Stimulated activated CD4-positive, alpha-beta T cell treated with anti-CD3 and anti-CD28 coated beads, Interleukin-1b, Interleukin-23, amount 100 ng/mL, for 24 hours (primary cell): ENCODE measurements at places on chromosomes 4 and X.

- DNase-seq = no peak
Observed at GRCh38 chr4:138967313-138967712, 48.3 kb upstream of the NOCT start.

DNA sequence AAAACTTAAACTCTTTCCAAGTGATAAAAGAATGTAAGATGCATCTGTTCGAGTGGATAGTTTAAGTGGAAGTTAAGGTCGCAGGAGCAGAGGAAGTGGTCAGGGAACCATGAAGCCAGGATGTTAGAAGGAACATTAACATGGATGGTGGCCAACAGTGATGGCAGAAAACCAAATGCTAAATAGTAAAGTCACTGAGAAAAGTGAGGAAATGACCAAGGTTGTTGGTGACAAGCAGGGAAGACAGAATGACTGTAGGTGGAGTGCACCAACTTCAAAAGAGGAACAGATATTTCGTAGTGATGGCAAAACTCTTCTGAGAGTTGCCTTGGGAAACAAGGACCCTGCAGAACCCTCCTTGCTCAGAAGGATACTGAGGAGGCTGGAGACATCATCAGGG, 226.2 kb downstream of the PALLD start:
- DNase-seq = no peak

DNA sequence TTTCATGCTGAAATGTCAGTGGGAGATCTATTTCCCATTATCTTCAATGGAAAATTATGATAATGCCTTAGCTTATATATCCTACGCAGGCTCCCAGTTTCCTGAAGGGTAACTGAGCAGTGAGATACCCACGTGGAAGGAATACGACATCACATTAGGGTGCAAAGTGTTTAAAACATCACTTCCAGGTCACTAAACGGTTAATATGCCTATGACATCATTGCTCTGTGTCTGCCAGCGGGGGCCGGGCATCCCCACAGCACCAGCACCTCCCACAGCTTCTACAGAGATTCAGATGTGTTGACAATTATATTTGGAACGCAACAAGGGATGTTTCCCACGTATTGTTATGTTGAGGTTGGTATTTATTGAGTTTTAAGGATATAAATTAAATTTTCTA, 27.1 kb downstream of the TMEM271 start:
- no peak for DNase-seq

DNA sequence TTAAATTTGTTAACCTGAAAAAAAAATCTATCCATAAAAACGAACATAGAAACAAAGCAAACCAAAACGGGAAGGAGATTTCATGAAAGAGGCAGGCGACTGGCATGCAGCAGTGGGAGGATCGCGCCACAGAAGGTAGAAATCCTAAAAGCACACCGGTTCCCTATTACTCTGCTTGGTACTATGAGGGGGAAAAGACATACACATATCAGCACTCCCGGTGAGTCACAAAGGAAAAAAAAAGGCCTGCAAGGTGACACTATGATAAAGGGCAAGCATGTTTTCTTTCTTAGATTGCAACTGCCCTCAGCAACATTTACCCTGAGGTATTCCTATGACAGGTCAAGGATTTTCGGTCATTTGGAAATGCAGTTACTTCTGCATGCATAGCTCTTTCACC, 60.6 kb upstream of the NAP1L5 start:
- no peak for DNase-seq

GRCh38 chr4:183349673-183350072, 27.4 kb upstream of the CLDN24 start:
- DNase-seq = no peak

DNA sequence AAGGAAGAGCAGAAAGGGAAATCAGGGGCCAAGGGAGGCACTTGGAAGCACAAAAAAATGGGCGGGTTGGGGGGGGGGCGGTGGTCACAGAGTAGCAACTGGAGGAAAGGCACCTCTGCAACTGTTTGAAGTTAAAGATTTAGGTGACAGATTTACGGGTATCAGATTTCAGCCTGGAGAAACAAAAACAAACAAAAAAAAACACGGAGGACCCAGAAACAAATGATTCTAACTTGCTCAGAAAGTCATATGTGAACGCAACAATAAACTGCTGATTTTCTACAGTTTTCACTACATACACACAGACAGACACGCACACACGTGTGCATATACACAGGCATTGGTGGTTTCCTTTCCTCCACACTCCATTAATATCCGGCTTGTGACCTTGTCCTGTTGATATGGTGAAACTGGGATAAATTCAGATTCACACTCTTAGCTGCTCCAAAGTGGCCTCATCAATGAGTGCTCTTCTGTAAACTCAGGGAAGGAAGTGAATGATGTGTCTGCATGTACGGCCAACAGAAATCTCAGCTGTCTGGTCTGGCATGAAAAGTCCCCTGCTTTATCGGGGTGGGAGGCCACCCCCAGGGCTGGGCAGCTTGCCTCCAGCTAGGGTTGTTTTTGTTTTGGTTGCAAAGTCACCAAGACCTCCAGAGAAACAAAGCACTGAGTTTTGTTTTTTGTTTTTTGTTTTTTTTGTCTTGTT, 54.3 kb downstream of the CHST7 start:
- DNase-seq = no peak

GRCh38 chrX:107429090-107429489, 20.4 kb upstream of the FRMPD3 start:
- no peak for DNase-seq

DNA sequence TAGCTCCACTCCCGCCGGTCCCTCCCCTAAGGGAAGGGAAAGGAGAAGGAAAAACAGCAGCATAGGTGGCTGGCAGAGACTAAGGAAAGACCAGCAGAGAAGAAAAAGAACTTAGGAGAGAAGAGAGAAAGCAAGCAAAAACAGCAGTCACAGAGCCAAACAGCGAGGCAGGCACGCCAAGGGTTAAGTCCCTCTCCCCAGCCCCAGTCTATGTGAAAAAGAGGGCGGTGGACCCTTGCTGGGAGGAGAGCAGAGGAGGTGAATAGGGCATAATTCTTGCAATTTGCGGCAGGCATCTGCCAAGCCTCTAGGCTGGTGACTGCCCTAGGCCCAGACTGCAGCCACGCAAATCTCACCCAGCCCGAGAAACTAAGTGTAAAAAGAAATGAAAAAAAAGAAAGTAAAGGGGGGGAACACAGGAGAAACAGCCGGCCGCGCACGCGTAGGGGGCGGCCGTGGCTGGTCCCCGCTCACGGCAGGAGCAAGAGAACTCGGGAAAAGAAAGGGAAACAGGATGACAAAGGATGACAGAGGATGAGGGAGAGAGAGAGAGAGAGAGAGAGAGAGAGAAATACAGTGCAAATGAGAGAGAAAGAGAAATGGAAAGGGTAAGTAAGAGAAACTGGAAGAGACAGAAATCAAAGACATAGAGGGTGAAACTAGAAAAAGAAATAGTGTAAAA, 48.6 kb downstream of the MAGEA9 start:
- no peak for DNase-seq

- no peak for DNase-seq
Observed at GRCh38 chr4:152424977-152425376, 110.9 kb downstream of the FBXW7 start.

DNA sequence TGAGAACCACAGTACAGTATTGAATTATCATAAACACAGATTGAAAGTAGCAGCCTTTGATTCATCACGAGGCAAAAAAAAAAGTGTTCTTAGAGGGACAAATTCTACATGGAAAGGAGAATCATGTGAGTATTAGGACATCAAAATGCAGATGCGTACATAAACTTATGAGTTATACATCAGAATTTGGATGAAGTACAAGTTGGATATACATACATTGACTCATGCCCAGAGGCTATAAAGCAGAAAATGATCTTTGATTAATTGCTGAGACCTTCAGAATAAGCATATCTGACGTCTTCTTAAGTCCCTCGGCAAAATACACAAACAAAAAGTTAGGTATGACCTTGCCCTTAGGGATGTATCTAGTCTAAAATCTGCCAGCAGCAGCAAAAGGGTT, 206.4 kb downstream of the LDB2 start:
- no peak for DNase-seq

GRCh38 chr4:82380831-82381230, 7.0 kb upstream of the HNRNPD start:
- no peak for DNase-seq

- no peak for DNase-seq
Observed at GRCh38 chr4:102036619-102037376, 246.3 kb downstream of the BANK1 start.

DNA sequence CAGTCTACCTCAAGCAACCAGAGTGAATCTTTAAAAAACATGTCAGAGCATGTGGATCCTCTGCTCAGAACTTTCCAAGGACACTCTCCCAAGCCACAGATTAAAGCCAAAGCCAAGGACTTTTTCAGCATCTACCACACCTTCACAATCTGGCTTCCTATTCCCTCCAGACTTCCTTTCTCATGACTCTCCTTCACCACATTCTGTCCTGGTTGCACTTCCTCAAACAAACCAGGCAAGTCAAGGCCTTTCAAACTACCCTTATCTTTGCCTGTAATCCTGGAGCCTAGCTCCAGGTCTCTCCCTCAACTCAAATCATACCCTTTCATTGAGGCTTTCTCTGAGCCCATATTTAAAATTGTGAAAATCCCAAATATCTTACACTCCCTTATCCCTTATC, 191.6 kb upstream of the GALNTL6 start:
- no peak for DNase-seq

DNA sequence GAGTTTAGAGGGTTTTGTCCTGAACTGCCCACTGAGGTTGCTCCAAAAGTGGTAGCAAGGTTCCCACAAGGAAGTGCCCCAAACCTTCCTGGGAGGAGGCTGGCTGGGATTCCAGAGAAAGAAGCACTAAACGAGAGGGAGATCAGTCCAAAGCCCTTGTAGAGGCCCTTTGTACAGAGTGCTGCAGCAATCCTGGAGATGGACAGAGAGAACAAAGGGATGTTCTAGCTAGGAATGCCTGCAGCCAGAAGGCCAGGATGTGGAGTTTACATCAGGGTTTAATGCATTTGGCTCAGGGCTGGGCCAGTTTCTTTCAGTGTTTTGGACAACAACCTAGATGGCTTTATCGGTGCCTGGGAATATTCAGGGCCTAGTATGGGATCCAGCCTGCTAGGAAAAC, 2155.1 kb upstream of the AGA start:
- no peak for DNase-seq

DNA sequence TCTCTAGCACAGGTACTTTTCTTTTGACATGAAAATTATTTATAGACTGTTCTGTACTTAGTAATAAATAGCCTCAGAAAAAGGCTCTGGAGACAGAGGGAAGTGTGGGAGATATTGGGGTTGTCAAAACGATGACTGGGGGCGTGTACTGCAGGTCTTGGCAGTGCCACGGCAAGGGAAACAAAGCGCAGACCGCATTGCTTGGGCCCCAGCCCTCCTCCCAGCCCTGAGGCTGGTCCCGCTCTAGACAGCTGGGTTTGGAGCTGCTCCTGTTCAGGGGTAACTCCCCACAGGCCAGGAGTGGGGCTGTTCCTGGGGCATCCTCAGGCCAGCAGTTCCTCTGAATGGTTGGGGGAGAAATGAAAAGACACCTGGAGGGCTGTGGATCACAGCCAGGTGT, 131.7 kb downstream of the RASL11B start:
- no peak for DNase-seq

GRCh38 chr4:153348006-153348405, 3.5 kb downstream of the MND1 start:
- DNase-seq = no peak

DNA sequence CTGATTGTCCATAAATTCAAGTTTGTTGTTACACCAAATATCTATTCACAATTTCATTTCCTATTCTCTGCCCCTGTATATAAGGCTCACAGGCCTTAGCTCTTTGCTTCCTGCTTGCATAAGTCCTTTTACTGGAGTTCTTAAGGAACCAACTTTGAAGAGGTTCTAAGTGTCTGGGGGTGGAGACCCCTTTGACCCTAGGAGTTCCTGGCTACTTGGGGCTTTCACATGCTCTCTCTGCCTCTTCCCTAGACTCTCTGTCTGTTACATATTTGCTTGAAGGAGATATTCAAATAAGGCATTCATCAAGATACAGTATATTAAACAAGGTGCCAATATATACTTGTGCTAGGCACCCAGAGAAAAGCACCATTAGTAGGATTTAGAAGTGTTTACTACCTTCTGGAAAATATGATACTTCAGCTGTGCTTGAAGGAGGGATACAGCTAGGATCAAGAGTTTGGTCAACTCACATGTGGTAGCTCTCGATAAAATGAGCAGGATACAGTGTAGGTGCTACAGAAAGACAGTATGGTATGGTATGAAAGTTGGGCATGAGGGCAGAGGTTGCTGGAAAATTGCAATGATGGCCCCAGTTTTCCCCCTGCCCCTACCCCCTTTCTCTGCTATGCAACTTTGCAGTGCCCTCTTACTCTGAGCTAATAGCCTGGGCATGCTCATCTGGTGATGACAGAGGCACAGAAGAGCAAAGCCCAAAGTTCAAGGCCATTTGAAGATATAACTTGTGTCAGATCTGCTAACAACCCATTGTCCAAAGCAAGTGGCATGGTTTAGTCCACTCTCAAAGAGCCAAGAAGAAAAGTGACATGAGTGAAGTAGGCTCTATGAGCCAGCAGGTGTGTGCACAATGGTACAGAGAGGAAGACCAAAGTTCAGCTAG, 107.6 kb upstream of the CPEB2 start:
- no peak for DNase-seq

GRCh38 chr4:151227731-151228130, 49.2 kb upstream of the PRSS48 start:
- no peak for DNase-seq

DNA sequence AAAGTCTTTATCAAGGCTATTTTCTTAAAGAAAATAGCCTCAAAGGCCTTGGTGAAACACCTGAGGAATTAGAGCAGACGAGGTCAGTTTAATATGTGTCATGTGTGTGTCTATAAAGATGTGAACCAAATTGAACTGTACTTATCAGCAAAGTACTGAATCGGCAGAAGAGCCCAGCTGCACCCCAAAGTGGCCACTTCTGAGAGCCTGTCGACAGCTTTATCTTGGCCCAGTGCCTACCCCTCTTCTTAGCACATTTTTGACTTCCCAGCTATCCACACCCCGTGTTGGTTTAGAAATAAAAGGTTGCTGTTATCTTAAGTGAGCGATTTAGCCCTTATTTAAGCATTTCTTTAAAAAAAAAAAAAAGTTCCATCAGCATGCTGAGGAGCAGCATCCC, 329.7 kb downstream of the FBXW7 start:
- no peak for DNase-seq

- DNase-seq = no peak
Observed at GRCh38 chrX:22237479-22237878, 35.2 kb upstream of the CBLL2 start.

DNA sequence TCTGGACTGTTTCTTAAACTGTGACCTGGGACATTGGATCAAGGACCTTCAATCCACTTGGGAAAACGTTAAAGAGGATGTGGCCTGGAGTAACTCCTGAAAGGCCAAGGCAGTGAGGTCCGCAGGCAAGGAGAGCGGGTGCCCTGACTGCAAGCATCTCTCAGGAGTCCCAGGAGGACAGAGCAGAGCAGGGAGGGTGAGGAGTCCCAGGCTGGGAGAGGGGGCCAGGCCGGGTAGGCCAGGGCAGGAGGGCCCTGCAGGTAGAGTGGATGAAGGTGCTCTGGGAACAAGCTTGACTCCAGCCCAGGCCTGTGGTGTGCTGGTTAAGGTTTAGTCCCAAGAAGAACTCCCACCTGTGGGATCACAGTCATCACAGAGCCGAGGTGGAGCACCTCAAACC, 13.8 kb downstream of the PNMA6E start:
- no peak for DNase-seq
